ENCODE measurements at places on chromosomes 1 and 21. TPM values are rescaled to one million over a fixed set of nuclear protein-coding genes. Genes with fewer than 3 reads are reported as not detected.

- H3K27ac ChIP-seq, result no peak overlapping the region
- no peaks in the 10 kb centered on the region for H3K36me3 ChIP-seq
- no peaks in the 10 kb centered on the region for H3K4me1 ChIP-seq
- no peak for DNase-seq
- no peak overlapping the region for H3K4me3 ChIP-seq
Observed at GRCh38 chr1:99352821-99353220, 88.5 kb downstream of the PLPPR4 start.

DNA sequence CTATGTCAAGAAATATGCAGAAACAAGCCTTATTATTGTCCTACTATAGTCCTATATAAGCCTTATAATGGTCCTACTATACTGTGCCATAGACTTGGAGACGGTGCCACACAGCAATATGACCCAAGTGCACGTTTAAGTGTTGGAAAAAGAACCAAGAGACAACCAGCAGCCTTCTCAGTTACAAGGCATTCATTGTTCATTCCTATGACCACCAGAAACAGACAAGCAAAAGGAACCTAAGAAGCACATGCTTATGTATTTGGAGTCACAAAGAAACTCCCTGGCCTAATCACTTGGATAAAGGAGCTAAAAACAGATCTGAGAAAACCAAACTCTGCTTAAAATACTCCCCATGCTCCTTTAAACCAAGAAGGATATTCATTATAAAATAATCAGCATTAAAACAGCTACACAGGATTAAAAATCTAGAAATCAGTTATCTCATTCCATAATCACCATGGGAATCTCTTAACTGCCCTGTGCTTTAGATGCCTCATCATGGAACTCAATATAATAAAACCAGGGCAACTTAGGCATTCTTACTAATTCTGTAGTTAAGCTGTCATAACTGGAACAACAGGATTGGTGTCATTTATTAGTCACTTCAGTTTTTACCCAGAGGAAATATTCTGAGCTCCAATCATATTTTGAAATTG is 7.0 kb downstream of the COLGALT2 start:
- no peak overlapping the region for H3K27ac ChIP-seq
- H3K27me3 ChIP-seq, result peaks cover 21% of the 10 kb centered on the region
- no peak overlapping the region for H3K4me3 ChIP-seq
- DNase-seq, result no peak

- H3K4me3 ChIP-seq, result no peak overlapping the region
- H3K27ac ChIP-seq, result no peak overlapping the region
- H3K4me1 ChIP-seq, result peaks cover 21% of the 10 kb centered on the region
- DNase-seq, result no peak
- H3K36me3 ChIP-seq, result peaks cover 3% of the 10 kb centered on the region
Observed at GRCh38 chr1:217059401-217059800, 336.2 kb upstream of the ESRRG start.

GRCh38 chr1:156804572-156805243 is 11.9 kb downstream of the SH2D2A start:
- no peak for DNase-seq
- H3K27ac ChIP-seq, result no peak overlapping the region
- peaks cover 13% of the 10 kb centered on the region for H3K36me3 ChIP-seq
- H3K27me3 ChIP-seq, result peaks cover 6% of the 10 kb centered on the region

DNA sequence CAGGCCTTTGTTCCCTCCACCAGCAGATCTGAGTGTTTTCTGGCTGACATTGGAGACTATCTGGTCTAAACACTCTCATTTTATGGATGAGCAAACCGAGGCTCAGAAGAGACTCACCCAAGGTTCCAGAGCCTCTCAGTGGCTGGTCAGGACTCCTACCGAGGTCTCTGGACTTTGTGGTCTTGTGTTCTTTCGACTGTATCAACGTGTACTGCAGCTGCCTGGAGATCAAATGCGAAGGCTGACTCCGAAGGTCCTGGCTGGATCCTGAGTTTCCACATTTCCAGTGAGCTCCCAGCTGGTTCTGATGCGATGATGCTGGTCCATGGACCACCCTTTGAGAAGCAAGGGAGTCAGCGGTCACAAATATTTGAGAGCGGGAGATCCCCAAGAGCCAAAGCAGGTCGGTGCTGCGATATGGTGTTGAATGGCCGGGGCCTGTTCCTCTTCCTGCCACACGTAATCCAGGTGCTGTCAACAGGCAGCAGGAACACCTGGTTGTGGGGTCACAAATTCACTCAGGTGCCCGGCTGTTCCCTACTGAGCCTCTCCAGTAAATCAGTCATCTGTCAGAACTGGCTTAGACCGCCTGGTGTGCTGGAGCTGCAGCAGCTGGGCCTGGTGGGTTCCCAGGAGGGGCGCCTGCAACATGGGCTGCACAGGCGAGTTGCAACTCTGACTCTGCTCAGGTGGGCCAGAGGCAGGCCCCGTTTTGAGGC is 94.8 kb upstream of the USP24 start:
- H3K27ac ChIP-seq, result no peak overlapping the region
- peaks cover 14% of the 10 kb centered on the region for H3K4me1 ChIP-seq
- H3K27me3 ChIP-seq, result no peaks in the 10 kb centered on the region
- no peak overlapping the region for H3K4me3 ChIP-seq

- no peak for DNase-seq
- H3K4me1 ChIP-seq, result no peaks in the 10 kb centered on the region
- peaks cover 2% of the 10 kb centered on the region for H3K36me3 ChIP-seq
- H3K27ac ChIP-seq, result no peak overlapping the region
- peaks cover 3% of the 10 kb centered on the region for H3K27me3 ChIP-seq
Observed at GRCh38 chr1:226629896-226630550, 81.5 kb downstream of the STUM start.

GRCh38 chr1:3551290-3551678 is 60.0 kb downstream of the MEGF6 start:
- H3K36me3 ChIP-seq, result no peaks in the 10 kb centered on the region
- no peaks in the 10 kb centered on the region for H3K27me3 ChIP-seq
- no peak for DNase-seq

GRCh38 chr1:186653312-186653711 is 26.9 kb downstream of the PTGS2 start:
- H3K4me3 ChIP-seq, result no peak overlapping the region
- H3K36me3 ChIP-seq, result no peaks in the 10 kb centered on the region
- no peak for DNase-seq
- no peak overlapping the region for H3K27ac ChIP-seq
- no peaks in the 10 kb centered on the region for H3K27me3 ChIP-seq

GRCh38 chr1:107432108-107432507 is 291.3 kb downstream of the NTNG1 start:
- H3K27ac ChIP-seq, result no peak overlapping the region
- DNase-seq, result no peak
- H3K4me1 ChIP-seq, result no peaks in the 10 kb centered on the region
- H3K36me3 ChIP-seq, result no peaks in the 10 kb centered on the region
- H3K27me3 ChIP-seq, result no peaks in the 10 kb centered on the region

- DNase-seq, result no peak
- H3K4me3 ChIP-seq, result no peak within 1 kb of the TSS
- no peak within 1 kb of the TSS for H3K27ac ChIP-seq
- H3K27me3 ChIP-seq, result no peaks in the 10 kb centered on the region
- no peaks in the 10 kb centered on the region for H3K36me3 ChIP-seq
Observed at GRCh38 chr1:155033524-155033923, at the start of the genes DCST1 and DCST2. DCST1 (plus strand) TSS chr1:155033824; CDS start chr1:155034037, 213 bp downstream. DCST2 (minus strand) TSS chr1:155033781; CDS start chr1:155033701, 80 bp downstream.

- H3K4me3 ChIP-seq, result no peak overlapping the region
- no peaks in the 10 kb centered on the region for H3K27me3 ChIP-seq
- no peak overlapping the region for H3K27ac ChIP-seq
- no peak for DNase-seq
- no peaks in the 10 kb centered on the region for H3K4me1 ChIP-seq
Observed at GRCh38 chr1:219987325-219987724, 59.0 kb upstream of the SLC30A10 start.

DNA sequence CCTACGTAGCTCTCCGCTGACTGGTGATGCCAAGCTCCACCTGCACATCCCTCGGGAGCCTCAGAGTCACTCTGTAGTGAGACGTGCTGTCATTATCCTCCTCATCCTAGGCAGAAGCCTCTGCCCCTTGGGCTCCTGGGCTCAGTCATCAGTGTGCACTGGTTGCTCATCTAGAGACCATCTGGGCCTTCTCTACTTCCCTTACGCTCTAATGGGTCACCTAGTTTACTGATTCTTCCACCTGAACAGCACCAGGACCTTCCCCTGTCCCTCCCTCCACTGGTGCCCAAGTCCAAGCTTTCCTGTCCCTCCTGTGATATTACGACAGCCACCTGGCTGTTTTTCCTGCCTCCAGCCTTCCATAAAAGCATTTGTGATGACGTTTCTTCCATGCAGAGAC is 136.1 kb upstream of the ERRFI1 start:
- DNase-seq, result no peak
- peaks cover 1% of the 10 kb centered on the region for H3K36me3 ChIP-seq
- H3K4me3 ChIP-seq, result no peak overlapping the region
- H3K4me1 ChIP-seq, result peaks cover 18% of the 10 kb centered on the region

GRCh38 chr1:91650764-91651163 is 150.1 kb downstream of the CDC7 start:
- no peak overlapping the region for H3K27ac ChIP-seq
- H3K4me1 ChIP-seq, result peaks cover 19% of the 10 kb centered on the region
- no peaks in the 10 kb centered on the region for H3K36me3 ChIP-seq
- no peak overlapping the region for H3K4me3 ChIP-seq
- no peak for DNase-seq
- peaks cover 5% of the 10 kb centered on the region for H3K27me3 ChIP-seq

DNA sequence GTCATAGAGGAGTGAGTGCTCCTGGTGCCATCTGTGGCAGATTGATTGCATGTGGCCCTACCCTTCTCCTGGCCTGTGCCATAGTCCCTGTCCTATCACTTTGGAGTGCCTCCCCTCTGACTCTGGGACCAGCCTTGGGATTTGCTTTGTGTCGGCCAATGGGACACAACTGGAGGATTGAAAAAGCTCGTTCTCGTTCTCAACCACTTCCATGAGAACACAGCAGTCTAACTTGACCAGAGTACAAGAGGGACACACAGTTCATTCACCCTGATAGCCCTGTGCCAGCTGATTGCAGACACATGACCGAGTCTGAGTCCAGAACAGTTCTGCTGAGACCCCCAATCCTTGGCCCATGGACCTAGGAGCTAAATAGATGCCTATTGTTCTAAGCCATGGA is 47.8 kb downstream of the C1orf198 start:
- H3K4me3 ChIP-seq, result no peak overlapping the region
- DNase-seq, result no peak
- no peaks in the 10 kb centered on the region for H3K36me3 ChIP-seq
- H3K27ac ChIP-seq, result no peak overlapping the region
- H3K27me3 ChIP-seq, result no peaks in the 10 kb centered on the region
- H3K4me1 ChIP-seq, result peaks cover 21% of the 10 kb centered on the region

DNA sequence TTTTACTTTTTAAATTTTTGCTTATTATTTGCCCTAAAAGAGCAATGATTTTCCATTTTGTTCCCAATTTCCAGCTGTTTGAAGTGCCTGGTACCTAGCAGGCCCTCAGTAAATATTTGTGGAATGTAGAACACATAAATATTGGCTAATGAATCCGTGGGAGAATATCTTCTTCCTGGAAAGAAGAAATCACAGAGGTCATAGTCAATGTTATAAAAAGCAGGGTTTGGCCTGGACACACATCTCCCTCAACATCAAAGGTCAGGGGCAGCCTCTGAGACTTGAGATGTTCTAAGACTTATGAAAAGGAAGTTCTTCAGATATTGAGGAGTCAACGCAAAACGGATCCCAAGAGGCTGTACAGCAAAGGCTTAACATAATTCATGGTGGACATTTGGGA is 358.1 kb downstream of the HHAT start:
- H3K27ac ChIP-seq, result peak overlapping the region; percentile 61
- peaks cover 5% of the 10 kb centered on the region for H3K36me3 ChIP-seq
- no peak overlapping the region for H3K4me3 ChIP-seq
- H3K4me1 ChIP-seq, result peaks cover 9% of the 10 kb centered on the region
- H3K27me3 ChIP-seq, result peaks cover 2% of the 10 kb centered on the region

DNA sequence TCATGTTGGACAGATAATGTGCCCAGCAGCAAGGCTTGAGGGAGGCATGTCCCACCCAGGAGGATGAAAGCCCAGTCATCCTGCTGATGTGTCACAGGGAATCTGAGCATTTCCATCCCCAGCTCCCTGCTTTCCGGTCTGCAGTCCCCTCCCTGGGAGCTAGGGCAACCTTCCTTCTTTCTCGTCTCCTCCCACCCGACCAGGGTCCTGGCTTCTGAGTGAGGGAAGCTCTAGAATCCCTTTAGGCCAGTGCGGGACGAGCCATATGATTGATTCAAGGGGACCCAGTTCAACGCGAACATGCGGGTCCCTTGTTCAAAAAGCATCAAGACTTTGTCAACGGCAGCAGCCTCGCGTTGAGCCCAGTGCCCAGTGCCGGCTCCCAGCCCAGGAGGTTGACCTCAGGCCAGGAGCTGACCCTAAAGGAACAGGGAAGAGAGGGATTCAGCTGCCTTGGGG is 96.7 kb upstream of the TMPRSS2 start:
- peaks cover 12% of the 10 kb centered on the region for H3K4me1 ChIP-seq
- no peak overlapping the region for H3K4me3 ChIP-seq
- H3K27ac ChIP-seq, result no peak overlapping the region
- no peaks in the 10 kb centered on the region for H3K27me3 ChIP-seq

FMO4 gene
- 5.4 TPM for total RNA-seq

OR2T11 gene
- total RNA-seq, result not detected

LCA5L gene
- total RNA-seq, result 0.86 TPM

PCAT6 gene
- 9.9 TPM for total RNA-seq

STUM gene
- 0.07 TPM for total RNA-seq
